ENCODE measurements at places on chromosomes 2 and 18. TPM values are rescaled to one million over a fixed set of nuclear protein-coding genes. Genes with fewer than 3 reads are reported as not detected.

The LONRF2 gene
- 33.6 TPM for total RNA-seq

The LINC00305 gene
- total RNA-seq, result not detected

The RTTN gene
- total RNA-seq, result 7.4 TPM

The ADGRF3 gene
- total RNA-seq, result not detected

The IL1F10 gene
- not detected for total RNA-seq

The STK25 gene
- total RNA-seq, result 220 TPM

The PDE11A gene
- not detected for total RNA-seq

The SLC11A1 gene
- 5.6 TPM for total RNA-seq

The VSNL1 gene
- 0.17 TPM for total RNA-seq

The MOCOS gene
- 1.7 TPM for total RNA-seq

DNA sequence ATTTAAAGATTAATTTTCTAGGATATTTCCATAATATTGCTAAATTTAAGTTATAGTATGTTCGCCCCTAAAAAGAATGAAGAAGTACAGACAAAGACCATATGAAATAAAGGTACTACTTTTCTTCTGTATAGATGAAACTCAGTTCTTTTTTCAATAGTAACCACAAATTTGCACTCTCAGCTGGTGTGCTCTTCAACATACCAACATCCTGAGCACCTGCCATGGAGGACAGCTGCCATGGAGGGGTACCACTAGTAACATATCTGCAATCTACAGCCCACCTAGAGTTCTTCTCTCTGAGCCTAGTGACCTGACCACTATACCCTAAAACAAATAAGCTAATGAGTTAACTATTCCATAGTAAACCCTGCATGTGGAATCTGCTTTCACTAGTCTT, 36.8 kb upstream of the ERCC3 start:
- H3K27ac ChIP-seq, result no peak overlapping the region
- peaks cover 90% of the 10 kb centered on the region for H3K36me3 ChIP-seq
- H3K4me3 ChIP-seq, result no peak overlapping the region
- DNase-seq, result no peak

- peaks cover 26% of the 10 kb centered on the region for H3K4me1 ChIP-seq
- no peak overlapping the region for H3K27ac ChIP-seq
- no peak for DNase-seq
Measured at GRCh38 chr2:19488009-19488691, 129.7 kb upstream of the OSR1 start.

DNA sequence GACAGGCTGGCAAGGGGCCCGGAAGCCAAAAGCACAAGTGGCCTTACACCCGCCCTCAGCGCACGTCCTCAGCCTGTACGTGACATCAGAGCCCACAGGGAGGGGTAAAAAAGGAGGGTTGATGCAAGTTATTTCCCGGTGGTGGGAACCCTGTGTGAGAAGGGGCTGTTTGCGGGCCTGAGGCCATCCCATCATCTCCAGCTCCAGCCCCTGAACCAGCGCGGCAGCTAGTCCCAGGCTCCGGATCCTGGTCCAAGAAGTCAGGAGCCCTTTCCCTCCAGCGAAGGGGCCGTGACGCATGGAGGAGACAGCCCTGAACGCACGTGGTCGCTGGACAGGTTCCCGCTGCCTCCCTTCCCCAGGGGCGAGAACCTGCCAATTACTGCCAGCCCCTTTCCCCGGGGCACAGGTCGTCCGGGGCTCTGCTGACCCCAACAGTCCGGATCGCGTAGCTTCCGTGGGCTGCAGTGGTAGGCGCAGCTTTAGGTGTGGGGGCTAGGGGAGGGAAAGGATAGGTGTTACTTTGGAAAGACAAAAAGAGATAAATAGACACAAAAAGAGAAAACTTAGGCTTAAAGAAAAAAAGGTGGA, 1.3 kb upstream of the LRP2 start:
- DNase-seq, result no peak
- peaks cover 23% of the 10 kb centered on the region for H3K27me3 ChIP-seq
- peak overlapping the region; percentile 69 for H3K4me3 ChIP-seq
- H3K36me3 ChIP-seq, result no peaks in the 10 kb centered on the region
- H3K4me1 ChIP-seq, result peaks cover 43% of the 10 kb centered on the region

DNA sequence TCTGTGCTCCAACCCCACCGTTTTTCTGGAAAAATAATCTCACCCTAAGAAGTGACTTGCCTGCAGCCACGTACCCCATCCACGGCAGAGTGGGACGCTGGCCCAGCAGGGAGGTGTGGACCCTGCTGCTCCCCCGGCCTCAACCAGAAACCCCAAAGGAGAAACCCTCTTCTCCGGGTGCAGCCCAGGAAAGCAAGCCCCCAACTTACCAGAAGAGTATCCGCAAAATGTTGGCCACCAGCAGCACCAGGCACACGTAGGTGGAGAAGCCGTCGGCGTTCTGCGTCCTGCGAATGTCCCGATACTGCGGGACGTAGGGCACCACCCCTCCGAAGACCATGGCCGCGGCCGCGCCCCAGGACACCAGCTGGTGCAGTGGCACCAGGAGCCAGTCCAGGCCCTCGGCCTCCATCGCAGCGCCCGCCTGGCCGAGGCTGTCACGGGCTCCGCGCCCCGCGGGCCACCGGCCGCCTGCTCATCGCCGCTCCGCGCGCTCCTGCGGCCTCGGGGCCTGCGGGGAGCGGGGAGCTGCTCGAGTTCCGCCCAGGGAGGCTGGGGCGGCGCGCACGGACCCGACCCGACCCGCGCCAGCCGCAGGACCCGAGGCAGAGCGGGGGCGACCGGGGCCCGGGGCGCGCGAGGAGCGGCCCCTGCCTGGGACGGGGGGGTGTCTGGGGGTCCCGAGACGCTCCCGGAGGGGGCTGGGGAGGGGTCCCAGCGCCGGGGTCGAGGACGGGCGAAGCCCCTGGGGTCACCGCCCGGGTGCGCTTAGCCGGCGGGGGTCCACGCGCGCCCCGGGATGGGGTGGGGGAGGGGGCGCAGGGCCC, 725 bp downstream of the SLC66A2 start:
- H3K27me3 ChIP-seq, result no peaks in the 10 kb centered on the region
- no peaks in the 10 kb centered on the region for H3K36me3 ChIP-seq
- H3K27ac ChIP-seq, result peak overlapping the region; percentile 90
- peak overlapping the region; percentile 78 for H3K4me3 ChIP-seq
- DNase-seq, result no peak

- H3K4me3 ChIP-seq, result no peak overlapping the region
- H3K4me1 ChIP-seq, result no peaks in the 10 kb centered on the region
- DNase-seq, result no peak
- no peaks in the 10 kb centered on the region for H3K27me3 ChIP-seq
- H3K27ac ChIP-seq, result no peak overlapping the region
Measured at GRCh38 chr2:28217042-28217740, 175.5 kb upstream of the FOSL2 start.

GRCh38 chr2:237717366-237718276, 81.0 kb upstream of the RBM44 start:
- DNase-seq, result no peak
- H3K36me3 ChIP-seq, result peaks cover 8% of the 10 kb centered on the region
- peak overlapping the region; percentile 81 for H3K27ac ChIP-seq

DNA sequence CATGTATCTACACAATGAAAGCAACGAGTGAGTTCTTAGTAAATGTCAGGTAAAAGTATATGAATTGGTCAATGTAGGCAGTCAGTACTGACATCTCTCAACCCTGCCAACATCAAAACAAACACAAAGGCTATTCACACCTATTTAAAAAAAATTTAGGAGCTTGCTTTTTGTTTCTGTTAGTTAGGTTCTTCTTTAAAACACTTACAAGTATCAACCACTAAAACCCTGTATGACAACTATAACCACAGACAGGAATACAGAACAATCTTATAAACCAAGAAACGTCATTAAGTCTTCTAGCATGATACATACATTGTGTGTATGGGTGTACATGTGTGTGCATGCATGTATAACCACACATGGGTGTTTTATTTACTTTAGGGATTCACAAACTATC, 131.0 kb downstream of the TCF4 start:
- no peaks in the 10 kb centered on the region for H3K27me3 ChIP-seq
- DNase-seq, result no peak
- H3K4me1 ChIP-seq, result peaks cover under 1% of the 10 kb centered on the region
- no peak overlapping the region for H3K4me3 ChIP-seq
- H3K36me3 ChIP-seq, result no peaks in the 10 kb centered on the region
- no peak overlapping the region for H3K27ac ChIP-seq

DNA sequence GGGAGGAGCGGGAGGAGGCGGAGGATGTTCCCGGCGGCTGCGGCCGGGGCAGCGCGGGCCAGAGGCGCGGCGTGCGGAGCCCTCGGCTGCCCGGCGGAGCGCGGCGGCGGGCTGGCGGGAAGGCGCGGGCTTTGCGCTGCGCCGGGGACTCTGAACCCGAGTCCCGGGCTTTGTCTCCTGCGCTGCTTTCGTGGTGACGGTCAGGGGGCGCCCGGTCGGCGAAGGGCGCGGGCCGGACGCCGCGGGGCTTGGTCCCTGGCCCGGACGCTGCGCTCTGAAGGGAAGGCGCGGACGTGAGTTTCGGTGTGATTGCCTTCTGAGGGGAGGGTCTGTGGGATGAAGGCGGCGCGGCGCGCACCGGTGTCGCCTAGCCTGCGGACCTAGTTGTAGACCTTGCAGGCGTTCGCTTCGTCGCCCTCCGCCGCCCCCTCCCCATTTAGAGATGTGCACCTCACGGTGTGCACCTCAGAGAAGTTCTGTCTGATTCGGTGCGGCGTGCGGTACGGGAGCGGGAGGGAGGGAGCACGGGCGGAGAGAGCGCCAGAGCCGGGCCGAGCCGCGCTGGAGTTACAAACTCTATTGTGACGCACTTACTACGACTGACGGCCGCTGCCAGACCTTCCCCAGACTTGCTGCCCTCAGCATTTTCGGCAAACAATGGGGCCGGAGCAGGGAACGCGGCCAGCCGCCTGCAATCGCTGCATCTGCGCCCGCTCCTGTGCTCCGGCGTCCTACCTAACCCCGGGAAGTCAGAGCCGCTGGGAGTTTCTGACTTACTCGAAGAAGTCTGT, 2.1 kb downstream of the BCL2L11 start:
- H3K27me3 ChIP-seq, result no peaks in the 10 kb centered on the region
- peaks cover 46% of the 10 kb centered on the region for H3K4me1 ChIP-seq
- H3K4me3 ChIP-seq, result peak overlapping the region; percentile 86
- peaks cover 33% of the 10 kb centered on the region for H3K36me3 ChIP-seq
- H3K27ac ChIP-seq, result peak overlapping the region; percentile 84

DNA sequence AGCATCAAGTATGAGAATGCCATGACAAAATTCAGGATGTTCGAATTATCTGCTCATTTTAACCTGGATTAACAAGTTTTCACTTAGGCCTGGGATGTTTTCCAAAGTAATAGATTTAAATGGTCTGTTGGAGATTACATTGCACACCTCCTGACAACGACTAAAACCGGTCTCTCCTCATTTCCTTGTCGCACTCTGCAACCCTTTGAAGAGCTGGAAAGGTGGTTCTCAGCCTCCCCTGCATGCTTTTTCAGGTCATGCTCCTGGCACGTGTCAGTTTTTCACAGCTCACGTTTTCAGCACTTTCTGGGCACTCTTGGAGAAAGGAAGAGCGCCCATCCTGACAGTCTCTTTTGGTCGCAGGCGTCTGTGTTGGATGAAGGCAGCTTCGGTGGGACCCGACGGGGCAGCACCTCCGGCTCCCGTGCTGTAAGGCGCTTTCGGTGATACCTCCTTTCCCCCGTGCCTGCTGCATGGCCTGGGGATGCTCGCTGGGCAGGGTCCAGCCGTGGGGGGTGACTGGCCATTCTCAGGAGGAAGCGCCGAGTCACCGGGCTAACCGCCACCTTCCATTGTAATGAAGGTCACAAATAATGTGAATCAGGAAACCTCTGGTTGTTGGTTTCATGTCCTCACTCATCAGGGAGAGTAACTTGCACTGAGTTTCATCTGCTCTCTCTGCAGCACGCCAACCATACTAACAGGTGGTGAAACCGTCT, 63.5 kb upstream of the RBM44 start:
- H3K27me3 ChIP-seq, result no peaks in the 10 kb centered on the region
- DNase-seq, result no peak
- H3K36me3 ChIP-seq, result peaks cover 14% of the 10 kb centered on the region
- H3K4me3 ChIP-seq, result no peak overlapping the region
- H3K27ac ChIP-seq, result peak overlapping the region; percentile 85
- H3K4me1 ChIP-seq, result peaks cover 97% of the 10 kb centered on the region

DNA sequence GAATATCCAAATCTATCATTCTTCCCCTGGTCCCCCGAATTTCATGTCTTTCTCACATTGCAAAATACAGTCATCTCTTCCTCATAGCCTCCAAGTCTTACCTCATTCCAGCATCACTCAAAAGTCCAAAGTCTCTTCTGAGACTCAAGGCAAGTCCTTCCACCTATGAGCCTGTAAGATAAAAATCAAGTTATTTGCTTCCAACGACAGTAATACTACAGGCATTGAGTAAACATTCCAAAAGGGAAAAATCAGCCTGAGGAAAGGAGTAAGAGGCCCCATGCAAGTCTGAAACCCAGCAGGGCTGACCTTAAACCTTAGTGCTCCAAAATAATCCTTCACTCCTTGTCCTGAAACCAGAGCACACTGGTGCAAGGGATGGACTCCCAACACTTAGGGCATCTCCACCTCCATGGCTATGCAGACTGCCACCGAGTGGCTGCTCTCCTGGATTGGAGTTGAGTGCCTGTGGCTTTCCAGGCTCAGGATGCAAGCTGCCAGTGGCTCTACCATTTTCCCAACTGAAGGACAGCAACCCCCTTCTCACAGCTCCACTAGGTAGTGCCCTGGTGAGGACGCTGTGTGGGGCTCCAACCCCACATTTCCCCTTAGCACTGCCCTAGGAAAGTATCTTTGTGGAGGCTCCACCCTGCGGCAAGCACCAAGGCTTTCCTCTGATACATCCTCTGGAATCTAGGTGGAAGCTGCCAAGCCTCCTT, 16.3 kb downstream of the DTNA start:
- no peak for DNase-seq
- peak overlapping the region; percentile 13 for H3K27ac ChIP-seq
- H3K36me3 ChIP-seq, result no peaks in the 10 kb centered on the region
- H3K27me3 ChIP-seq, result no peaks in the 10 kb centered on the region

DNA sequence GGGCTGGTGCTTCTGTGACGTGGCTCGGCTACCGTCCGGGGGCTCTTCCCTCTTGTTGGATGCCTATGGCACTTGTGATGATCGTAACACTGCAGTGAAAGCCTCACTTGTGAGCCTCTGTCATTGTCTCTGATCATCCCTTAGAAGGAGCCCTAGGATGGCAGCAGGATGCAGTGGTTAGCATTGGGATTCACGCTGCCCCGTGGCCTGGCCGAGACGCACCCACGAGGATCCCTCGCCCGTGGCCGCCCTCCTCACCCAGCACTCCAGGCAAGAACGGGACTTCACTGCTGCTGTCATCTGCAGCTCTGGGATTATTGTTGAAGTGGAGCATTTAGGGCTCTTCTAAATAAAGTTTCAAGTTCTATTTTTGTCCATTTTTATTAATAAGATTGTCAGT, 46.8 kb upstream of the CTDP1 start:
- H3K27ac ChIP-seq, result no peak overlapping the region
- H3K4me3 ChIP-seq, result no peak overlapping the region
- H3K4me1 ChIP-seq, result no peaks in the 10 kb centered on the region
- no peaks in the 10 kb centered on the region for H3K27me3 ChIP-seq

GRCh38 chr2:235896061-235896460, 272.1 kb downstream of the GBX2 start:
- H3K4me3 ChIP-seq, result no peak overlapping the region
- no peaks in the 10 kb centered on the region for H3K36me3 ChIP-seq
- no peaks in the 10 kb centered on the region for H3K4me1 ChIP-seq
- no peak for DNase-seq

Data from esophagus muscularis mucosa (tissue), 4 donors.